Epithelial cell of prostate (primary cell): ENCODE measurements at places on chromosomes 16 and 17.

DNA sequence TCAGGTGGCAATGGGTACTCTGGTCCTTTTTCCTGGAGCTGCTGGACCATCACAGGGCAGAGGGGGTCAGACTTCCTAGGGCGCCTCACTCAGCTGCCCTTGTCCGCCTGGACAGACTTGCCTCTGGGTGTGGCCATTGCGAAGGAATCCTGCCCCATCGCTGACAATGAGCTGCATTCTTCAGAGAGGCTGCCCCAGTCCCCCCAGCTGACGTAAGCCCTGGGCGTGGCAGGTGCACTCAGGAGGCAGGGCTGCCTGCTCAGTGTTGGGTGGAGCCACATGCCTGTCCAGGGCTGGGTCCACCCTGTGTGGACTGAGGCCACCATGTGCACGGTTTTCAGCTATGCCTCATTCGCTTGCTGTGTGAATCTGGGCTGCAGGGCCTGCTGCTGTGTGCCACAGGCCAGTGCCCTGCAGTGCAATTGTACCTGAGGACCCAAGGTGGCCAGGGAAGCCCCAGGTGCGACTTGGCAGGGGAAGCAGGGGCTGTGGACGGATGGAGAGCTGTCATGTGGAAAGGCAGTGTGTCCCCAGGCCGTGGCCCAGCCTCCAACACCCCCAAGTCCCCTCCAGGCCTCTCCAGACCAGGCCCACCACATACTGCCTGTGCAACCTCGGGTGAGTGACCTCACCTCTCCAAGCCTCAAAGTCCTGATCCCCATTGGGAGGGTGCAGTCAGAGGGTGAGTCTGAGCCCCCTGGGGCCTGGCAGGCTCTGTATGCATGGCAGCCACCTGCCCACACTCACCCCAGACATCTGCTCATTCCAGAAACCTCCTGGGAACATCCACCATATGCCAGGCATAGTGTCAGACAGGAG is 14.0 kb upstream of the MPRIP start:
- DNase-seq, result peak; percentile 96

DNA sequence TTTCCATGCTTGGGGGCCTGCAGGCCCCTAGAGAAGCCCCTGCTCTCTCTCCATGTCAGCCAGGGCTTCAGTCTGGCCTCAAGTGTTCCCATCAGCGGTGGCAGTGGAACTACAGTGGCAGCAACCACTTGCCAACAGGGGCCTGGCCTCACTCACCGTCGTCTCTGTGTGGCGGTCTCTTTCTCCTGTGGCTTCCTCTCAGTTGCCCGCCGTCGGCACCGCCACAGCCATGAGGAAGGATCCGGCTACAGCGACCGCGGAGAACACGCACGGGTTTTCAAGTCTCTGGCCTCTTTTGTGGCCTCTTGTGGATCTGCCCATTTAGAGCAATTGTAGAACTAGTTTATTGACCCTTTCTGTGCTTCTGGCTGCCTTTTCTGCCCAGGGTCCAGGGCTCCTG is 8.5 kb downstream of the ARMC7 start:
- DNase-seq, result no peak

DNA sequence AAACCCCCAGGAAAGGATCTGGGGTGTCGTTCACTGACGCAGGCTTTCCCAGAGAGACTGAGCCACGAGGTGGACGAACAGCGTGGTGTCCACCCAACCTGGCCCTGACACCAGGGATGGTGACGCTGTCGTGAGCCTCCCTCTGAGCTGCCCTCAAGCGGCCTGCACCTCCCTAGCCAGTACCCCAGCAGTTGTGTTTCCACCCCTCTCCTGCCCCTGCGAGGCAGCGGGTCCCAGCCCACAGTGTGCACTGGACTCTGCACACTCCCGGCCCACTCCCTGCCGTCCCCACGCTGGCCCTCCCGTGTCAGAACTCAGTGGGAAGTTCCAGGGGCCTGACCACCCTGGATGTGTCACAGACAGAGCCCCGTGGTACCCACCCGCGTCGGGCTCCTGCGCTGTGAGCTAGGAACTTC is 39.8 kb downstream of the CBFA2T3 start:
- no peak for DNase-seq

GRCh38 chr17:15928286-15928785 is 16.6 kb upstream of the ADORA2B start:
- no peak for DNase-seq

DNA sequence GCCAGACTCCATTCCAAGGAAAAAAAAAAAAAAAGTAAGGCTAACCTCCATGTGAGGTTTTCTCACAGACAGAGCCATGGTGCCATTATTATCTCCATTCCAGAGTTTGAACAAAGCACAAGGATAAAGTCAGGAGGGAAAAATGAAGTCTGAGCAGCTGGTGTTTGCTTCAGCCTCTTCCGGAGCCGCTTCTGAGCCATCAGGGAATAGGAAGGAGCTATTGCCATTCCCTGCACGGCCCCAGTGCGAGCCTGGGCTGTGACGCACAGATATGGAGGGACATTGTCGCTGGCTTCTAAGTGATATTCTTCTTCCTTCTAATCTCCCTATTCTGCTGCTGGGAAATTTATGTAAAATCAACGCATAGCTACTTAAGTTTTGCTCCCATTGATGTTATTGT is 69.5 kb upstream of the PIRT start:
- DNase-seq, result no peak

DNA sequence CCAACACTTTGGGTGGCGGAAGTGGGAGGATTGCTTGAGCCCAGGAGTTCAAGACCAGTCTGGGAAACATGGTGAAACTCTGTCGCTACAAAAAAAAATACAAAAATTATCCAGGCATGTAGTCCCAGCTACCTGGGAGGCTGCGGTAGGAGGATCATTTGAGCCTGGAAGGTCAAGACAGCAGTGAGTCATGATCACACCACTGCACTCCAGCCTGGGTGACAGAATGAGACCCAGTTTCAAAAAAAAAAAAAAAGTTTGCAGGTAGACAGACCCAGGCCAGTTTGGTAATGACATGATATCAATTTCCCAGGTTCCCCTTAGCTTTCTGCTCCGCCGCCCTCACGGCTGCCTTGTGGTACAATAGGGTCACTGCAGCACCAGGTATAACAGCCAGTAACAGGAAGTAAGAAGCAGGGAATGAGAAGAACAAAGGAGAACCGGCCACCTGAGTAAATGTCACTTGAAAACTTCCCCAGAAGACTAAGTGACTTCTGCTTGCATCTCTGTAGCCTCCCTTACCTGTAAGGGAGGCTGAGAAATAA is 201.2 kb upstream of the HSBP1 start:
- DNase-seq, result no peak

- DNase-seq, result no peak
These were observed at the start of gene IRF8 for GRCh38 chr16:85898521-85899442. Gene IRF8, plus strand, starts transcription at chr16:85899162. Its CDS starts 3,854 bp downstream, at chr16:85903016.

DNA sequence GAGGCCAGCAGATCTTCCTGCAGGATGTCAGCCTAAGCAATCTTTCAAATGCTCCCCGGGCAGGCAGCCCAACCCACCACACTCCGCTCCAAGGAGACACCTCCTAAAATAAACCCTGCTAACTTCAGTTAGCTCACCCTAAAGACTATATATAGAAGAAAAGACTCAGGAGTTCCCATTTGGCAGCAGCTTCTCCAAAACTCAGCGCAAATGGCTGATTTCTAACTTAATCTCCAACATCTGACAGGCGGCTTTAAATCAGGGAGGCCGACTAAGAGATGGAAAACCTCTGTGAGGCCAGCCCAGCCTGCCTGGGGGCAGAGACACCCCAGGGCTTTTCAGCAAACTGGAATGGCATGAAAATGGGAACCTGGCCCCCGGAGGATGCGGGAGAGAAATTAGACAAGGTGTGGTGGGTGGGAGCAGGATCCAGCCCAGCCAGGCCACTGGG is 91.6 kb downstream of the XYLT1 start:
- DNase-seq, result no peak
